Activated T-cell treated with anti-CD3 and anti-CD28 coated beads, Interleukin-2, amount 50 U/mL, for 72 hours (primary cell): ENCODE measurements at places on chromosomes 16 and 17.

DNA sequence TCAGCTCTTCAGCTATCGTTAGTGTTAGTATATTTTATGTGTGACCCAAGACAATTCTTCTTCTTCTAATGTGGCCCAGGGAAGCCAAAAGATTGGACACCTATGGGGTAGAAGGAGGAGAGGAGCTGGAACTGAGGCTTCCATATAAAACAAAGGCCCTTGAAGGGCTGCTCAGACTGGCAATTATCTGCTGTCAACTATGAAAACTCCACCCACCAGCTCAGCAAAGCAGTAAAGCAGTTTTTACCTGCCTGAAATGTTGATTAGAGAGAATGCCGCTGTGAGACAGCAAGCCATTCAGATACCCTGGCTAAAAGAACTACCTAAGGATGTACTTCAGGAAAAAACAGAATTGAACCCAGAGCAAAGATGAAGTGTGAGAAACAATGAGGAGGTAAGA, 45.9 kb upstream of the GNAO1 start:
- no peak overlapping the region for H3K4me3 ChIP-seq
- no peak for DNase-seq
- no peak overlapping the region for H3K27ac ChIP-seq
- H3K4me1 ChIP-seq, result no peaks in the 10 kb centered on the region
- peaks cover 23% of the 10 kb centered on the region for H3K27me3 ChIP-seq

GRCh38 chr17:45786349-45786748, 2.2 kb downstream of the CRHR1 start:
- peak overlapping the region; percentile 47 for H3K4me3 ChIP-seq
- H3K27me3 ChIP-seq, result peaks cover 75% of the 10 kb centered on the region
- H3K36me3 ChIP-seq, result no peaks in the 10 kb centered on the region
- no peaks in the 10 kb centered on the region for H3K4me1 ChIP-seq
- H3K27ac ChIP-seq, result no peak overlapping the region

DNA sequence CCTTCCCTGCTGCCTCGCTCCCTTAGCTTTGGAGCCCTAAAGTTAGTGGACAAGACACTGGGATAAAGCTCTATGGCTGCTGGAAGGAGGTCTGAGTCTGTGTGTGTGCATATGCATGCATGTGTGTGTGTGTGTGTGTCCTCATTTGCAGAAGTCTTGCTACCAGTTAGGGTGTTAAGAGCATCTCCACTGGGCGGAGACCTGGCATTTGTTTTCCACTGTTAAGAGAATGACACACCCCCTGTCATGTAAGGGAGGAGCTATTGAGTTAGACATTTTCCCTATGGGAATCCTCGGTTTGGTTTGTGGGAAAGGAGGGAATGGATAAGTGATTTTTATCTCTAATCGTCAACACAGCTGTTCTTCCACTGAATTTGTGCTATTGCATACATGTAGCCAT, 24.8 kb upstream of the ARHGAP23 start:
- DNase-seq, result no peak
- H3K36me3 ChIP-seq, result no peaks in the 10 kb centered on the region
- H3K27me3 ChIP-seq, result no peaks in the 10 kb centered on the region
- no peak overlapping the region for H3K27ac ChIP-seq

DNA sequence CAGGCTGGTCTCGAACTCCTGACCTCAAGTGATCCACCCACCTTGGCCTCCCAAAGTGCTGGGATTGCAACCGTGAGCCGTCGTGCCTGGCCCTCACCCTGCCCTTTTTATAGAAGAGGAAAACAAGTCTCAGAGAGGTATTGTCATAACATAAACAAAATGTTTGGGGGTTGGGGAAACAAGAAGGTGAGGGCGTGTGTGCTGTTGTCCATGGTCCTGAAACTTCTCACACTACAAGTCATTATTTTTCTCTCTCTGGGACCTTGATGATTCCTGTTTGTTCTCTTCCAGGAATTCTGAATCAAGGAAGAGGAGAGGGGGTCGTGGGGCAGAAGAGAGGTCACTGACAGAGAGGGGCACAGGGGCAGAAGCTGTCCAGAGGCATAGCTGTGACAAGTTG, 160.2 kb upstream of the LHX1 start:
- no peaks in the 10 kb centered on the region for H3K4me1 ChIP-seq
- H3K4me3 ChIP-seq, result no peak overlapping the region
- peaks cover 58% of the 10 kb centered on the region for H3K27me3 ChIP-seq
- no peaks in the 10 kb centered on the region for H3K36me3 ChIP-seq
- no peak overlapping the region for H3K27ac ChIP-seq

GRCh38 chr17:67479148-67479547, 102.1 kb downstream of the PITPNC1 start:
- no peaks in the 10 kb centered on the region for H3K36me3 ChIP-seq
- H3K27ac ChIP-seq, result peak overlapping the region; percentile 93
- DNase-seq, result no peak
- peaks cover 95% of the 10 kb centered on the region for H3K4me1 ChIP-seq

DNA sequence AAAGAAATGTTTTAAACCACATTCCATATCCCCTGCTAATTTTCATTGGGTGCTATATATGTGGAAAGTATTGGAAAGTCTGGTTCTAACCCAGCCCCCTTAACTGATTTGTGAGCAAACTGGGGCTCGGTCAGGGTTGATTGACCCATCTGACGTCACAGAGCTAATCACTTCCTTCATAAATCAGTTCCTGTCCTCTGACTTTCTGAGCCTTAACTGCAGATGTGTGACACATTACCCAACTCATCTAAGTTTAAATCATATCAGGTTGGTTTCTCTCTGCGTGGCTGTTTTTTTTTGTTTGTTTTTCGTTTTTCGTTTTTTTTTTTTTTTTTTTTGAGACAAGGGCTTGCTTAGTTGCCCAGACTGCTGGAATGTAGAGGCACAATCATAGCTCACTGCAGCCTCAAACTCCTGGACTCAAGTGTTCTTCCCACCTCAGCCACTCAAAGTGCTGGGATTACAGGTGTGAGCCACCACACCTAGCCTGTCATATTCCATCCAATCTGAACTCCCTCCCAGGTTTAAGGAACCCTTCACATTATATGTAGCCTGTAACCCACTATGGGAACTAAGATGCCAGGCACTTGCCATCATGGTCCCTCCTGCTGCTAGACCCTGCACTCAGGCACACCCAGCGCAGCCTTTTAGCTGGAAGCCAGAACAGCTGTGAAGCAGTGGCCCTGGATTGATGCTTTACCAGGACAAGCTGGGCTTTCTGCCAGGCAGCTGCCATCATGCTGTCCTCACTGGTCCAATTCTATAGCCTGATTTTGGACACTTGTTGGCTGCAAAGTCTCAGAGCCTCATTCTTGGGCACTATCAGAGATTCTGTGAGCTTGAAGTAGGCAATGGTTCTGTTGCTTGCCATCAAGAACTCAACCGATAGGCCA, 6.9 kb upstream of the BPTF start:
- H3K27me3 ChIP-seq, result peaks cover 6% of the 10 kb centered on the region
- H3K36me3 ChIP-seq, result no peaks in the 10 kb centered on the region

DNA sequence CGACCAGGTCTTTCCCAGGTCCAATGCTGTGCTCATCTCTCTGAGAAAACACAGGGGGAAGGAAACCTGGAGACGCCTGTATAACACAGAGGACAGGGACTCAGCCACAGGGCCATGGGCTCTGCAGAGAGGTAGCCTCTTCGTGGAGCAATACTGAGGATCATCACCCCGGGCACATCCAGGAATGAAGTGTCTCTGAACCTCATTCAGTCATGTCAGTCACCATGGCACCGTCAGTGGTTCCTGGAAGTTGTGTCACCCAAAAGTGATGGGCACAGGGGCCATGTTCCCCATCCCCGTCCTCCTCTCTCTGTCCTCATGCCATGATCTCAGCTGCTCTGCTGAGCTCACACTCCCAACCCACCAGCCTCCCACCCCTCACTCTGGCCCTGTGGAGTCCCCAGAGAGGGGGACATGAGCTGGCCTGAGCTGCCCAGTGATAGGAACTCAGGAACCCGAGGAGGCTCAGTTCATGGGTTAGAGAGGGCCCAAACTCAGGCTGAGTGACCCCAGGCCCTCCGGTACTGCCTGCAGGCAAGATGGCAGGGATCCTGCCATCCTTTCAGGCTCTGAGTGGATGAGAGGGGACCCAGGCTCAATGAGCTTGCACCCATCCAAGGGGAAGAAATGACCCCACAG, 53.4 kb downstream of the PITPNM3 start:
- H3K4me3 ChIP-seq, result no peak overlapping the region
- no peak overlapping the region for H3K27ac ChIP-seq
- no peaks in the 10 kb centered on the region for H3K36me3 ChIP-seq
- no peak for DNase-seq

DNA sequence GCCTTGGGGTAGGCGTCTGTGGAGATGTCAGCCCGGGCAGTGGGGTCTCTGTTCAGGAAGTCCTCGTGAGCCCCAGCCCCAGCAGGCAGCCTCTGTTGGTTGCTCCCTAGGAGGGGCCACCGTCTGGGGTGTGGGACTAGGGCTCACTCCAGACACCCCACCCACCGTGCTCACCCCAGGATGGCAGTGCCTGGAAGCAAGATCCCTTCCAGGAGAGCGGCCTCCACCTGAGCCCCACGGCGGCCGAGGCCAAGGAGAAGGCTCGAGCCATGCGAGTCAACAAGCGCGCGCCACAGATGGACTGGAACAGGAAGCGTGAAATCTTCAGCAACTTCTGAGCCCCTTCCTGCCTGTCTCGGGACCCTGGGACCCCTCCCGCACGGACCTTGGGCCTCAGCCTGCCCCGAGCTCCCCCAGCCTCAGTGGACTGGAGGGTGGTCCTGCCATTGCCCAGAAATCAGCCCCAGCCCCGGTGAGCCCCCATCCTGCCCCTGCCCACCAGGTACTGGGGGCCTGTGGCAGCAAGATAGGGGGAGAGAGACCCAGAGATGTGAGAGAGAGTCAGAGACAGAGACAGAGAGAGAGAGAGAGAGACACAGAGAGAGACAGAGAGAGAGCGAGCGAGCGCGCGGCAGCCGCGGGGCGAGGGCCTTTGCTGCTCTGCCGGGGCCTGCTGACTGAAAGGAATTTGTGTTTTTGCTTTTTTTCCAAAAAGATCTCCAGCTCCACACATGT, 9.8 kb downstream of the NTHL1 start:
- DNase-seq, result no peak
- no peak overlapping the region for H3K27ac ChIP-seq
- no peak overlapping the region for H3K4me3 ChIP-seq
- no peaks in the 10 kb centered on the region for H3K27me3 ChIP-seq
- H3K36me3 ChIP-seq, result no peaks in the 10 kb centered on the region

DNA sequence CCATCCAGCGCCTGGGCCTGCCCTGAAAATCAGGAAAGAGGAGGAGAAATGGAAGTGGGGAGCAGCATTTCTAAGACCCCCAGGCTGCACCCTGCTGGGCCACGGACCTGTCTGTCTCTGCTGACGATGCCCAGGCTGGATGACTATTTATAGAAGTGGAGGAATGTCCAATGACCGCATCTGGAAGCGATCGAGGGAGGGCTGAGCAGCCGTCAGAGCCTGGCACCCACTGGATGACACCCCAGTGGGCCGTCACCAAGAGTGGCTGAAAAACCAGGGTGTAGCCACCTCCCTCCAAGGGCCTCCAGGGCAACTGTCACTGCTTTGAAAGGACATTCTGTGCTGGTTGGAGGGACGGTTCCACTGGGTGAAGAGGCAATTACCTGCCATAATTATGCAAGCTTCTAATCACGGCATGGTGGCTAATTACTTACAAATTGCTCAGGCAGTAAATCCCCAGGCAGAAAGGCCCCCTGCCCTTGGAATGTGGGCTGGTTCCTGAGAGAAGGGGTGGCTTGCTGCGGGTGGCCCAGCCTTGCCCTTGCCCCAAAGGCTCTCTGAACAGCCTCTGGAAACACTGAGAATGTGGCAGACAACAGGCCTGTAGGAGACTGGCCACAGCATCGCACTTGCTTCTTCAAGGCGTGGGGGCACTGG, 332.1 kb downstream of the C16orf95 start:
- no peak overlapping the region for H3K4me3 ChIP-seq
- no peak for DNase-seq
- H3K4me1 ChIP-seq, result peaks cover under 1% of the 10 kb centered on the region

- peaks cover 65% of the 10 kb centered on the region for H3K27me3 ChIP-seq
- no peak overlapping the region for H3K4me3 ChIP-seq
- no peaks in the 10 kb centered on the region for H3K4me1 ChIP-seq
- no peak for DNase-seq
- H3K36me3 ChIP-seq, result no peaks in the 10 kb centered on the region
These were observed 37.5 kb upstream of the ACSM2B start for GRCh38 chr16:20613481-20614185.

- H3K27ac ChIP-seq, result peak overlapping the region; percentile 100
- peak overlapping the region; percentile 83 for H3K4me3 ChIP-seq
- H3K36me3 ChIP-seq, result no peaks in the 10 kb centered on the region
- peak; percentile 89 for DNase-seq
- H3K4me1 ChIP-seq, result peaks cover 56% of the 10 kb centered on the region
These were observed 1.5 kb upstream of the ALOXE3 start for GRCh38 chr17:8119581-8120519.
